ENCODE measurements at places on chromosomes 16 and 17.

DNA sequence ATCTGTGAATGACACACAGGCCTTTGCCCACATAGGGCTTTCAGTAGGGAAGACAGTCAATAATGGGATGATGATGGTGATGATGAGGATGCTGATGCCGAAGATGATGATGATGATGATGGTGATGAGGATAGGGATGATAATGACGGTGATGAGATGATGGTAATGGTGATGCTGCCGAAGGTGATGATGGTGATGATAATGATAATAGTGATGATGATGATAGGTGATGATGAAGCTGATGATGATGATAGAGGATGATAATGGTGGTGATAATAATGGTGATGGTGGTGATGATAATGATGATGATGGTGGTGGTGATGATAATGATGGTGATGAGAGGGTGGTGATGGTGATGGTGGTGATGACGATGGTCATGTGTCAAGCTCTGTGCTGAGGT lies 12.9 kb downstream of the FOXL1 start:
- DNase-seq = no peak

GRCh38 chr16:86015606-86016005 lies 116.6 kb downstream of the IRF8 start:
- no peak for DNase-seq

- DNase-seq = no peak
Observed at GRCh38 chr17:80265205-80266068, 4.8 kb downstream of the RNF213 start.

DNA sequence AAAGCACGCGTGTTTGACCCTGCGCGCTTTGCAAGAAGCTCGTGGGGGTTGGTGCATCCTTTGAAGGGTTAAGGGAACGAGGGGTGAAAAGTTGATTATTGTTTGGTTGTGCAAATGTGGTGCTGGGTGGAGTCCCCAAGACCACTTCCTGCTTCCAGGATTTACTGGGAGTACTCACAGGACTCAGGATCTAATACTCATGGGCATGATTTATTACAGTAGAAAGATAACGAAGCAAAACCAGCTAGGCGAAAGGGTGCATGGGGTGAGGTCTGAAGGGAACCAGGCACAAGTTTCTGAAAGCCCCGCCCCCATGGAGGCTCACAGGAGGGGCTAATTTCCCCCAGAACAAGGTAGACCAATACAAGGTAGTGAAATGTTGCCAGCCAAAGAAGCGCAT lies 58.8 kb downstream of the RPTOR start:
- no peak for DNase-seq

GRCh38 chr17:17186051-17186450 lies 20.1 kb downstream of the PLD6 start:
- no peak for DNase-seq

GRCh38 chr16:72210555-72210954 lies 38.6 kb upstream of the PMFBP1 start:
- no peak for DNase-seq

- DNase-seq = no peak
Observed at GRCh38 chr17:6365200-6365943, 69.5 kb downstream of the AIPL1 start.

- no peak for DNase-seq
Observed at GRCh38 chr16:724188-725040, 1.8 kb downstream of the CCDC78 start.

DNA sequence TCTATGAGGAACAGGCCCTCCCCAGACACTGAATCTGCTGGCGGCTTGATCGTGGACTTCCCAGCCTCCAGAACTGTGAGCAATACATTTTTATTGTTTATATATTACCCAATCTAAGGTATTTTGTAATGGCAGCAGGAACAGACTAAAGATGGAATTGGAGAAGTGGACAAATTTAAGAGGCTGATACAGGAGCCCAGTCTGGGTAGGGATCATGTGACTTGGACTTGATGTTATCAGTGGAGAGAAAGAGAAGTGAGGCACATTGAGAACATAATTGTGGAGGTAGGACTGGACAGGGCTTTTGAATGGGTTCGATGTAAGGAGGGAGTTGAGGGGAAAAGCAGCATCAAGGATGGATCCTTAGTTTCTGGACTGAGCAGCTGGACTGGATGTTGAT lies 93.8 kb downstream of the USP31 start:
- no peak for DNase-seq

GRCh38 chr17:17719199-17719940 lies 38.1 kb downstream of the RAI1 start:
- DNase-seq = no peak

DNA sequence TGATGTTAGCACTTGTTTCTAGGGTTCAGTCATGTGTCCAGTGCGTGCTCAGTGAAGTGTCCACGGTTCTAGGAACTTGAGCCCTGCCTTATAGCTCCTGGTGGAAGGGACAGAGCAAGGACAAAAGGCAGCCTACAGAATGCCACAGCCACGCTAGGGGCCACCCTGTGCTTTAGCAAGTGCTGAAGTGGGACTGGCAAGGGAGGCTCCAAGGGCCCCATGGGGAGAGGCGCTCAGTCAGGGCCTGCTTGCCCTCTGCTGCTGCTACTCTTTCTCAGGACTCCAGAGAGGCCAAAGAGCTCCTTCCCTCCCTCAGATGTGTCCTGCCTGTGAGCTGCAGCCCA lies 6.8 kb downstream of the NT5C start:
- no peak for DNase-seq
